HEK293T (cell line): ENCODE measurements at places on chromosomes 5 and 9.

DNA sequence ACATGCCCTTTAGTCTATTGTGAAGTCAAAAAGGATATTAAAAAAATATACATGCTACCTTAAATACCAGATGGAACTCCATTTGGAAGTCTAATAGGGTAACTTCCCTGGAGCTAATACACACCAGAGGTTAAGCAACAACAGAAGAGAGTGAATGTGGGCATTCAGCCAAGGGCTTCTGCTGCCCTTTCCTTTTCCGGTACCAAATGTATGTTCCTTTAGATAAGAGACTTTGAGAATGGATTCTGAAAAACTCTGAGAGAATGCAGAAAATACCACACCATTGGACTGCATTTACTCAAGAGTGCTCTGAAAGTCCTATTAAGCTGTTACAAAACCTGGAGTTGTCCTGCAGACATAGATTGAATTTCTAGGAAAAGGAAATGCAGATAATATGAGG, 23.8 kb upstream of the TRPM3 start:
- DNase-seq = no peak

DNA sequence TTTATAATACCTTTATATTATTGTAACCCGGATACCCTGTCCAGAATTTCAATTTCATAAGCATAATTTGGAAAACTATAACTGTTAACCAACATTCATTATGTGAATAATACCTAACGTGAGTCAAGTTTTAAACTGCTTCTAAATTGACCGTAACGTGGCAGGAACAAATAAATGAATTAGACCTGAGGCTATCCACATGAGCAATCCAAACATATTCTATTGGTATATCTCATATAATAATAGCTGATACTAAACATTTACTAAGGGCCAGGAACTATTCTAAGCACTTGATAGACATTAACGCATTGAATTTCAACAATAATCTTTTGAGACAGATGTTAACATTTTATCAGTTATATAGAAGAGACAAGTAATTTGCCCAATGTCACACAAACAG, 276.4 kb downstream of the MEF2C start:
- DNase-seq = no peak

DNA sequence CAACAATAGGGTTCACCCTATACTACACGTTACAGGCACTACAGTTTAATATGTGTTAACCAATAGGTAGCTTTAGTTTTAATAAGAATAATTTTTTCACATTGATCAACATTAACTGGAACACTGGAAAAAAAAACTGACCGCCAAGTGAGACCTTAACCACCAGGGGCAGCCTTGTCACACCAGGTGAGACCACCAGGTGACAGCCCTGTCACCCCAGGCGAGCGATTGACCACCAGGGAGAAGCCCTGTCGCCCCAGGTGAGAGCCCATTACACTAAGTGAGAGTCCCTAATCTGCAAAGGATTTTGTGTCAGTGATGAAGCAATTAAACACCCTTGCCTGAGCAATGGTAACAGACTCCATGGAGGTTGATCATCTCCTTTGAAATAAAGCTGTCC, 75.4 kb upstream of the SYK start:
- peak; percentile 15 for DNase-seq

GRCh38 chr5:10416868-10417267, 24.8 kb upstream of the ROPN1L start:
- no peak for DNase-seq

DNA sequence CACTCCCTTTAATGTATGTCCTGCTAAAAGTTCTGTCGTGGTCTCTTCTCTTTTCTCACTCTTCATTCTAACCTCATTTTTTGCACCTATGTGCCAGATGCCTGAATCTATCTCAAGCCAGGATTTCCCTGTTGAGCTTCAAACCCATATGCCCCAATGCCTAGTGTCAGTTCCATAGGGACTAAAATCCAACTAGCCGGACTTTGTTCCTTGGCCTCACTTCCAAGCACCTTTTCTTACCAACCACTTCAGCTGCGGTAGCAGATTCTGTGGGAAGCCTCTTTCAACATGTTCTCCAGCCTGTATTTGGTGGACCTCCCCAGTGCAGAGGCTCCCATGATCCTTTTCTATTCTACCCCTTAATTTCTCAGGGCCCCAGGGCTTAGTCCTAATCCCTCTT, 17.5 kb downstream of the C9orf57 start:
- no peak for DNase-seq

DNA sequence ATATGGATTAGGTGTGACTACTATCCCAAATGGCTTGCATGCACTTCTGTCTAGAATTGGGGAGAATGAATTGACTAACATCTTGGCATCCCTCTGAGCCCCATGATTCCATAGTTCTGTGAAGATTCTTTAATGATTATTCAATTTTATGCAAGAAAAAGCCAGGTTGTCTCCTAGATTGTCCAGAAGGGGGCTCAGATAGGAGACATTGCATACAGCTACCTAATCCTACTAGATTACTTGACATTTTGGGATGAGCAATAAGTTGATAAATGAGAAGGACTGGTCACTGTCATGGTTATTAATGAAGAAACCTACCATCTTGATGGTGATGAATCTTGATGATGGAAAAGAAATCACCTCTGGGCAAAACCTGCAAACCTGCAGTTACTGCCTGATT, 117.0 kb downstream of the CARTPT start:
- no peak for DNase-seq
